Stimulated activated CD8-positive, alpha-beta memory T cell treated with anti-CD3 and anti-CD28 coated beads, Interleukin-4, amount 100 ng/mL, for 24 hours (primary cell): ENCODE measurements at places on chromosomes 1 and 21.

GRCh38 chr21:41656946-41657525 is 109.8 kb downstream of the RIPK4 start:
- no peak for DNase-seq

- no peak for DNase-seq
These were observed 51.1 kb downstream of the CD247 start for GRCh38 chr1:167467126-167467710.

DNA sequence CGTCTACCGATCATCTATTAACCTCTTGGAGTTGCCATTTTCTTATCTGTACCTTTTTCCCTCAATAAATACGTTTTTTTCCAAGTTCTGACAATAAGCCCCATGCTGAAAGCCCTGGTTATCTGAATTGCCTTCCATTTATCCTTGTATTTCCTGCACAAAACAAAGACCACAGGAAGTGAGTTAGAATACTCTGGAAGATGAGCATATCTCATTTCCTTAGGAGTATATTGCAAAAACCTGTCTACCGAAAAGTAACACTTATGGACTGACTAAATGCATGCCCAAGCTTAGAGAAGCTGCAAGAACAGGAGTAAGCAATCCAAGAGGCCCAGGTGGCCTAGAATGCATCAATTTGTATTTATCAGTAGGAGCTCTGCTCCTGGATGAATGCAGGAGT is 39.9 kb downstream of the DIRAS3 start:
- no peak for DNase-seq

GRCh38 chr1:173062150-173062938 is 11.6 kb upstream of the TNFSF18 start:
- DNase-seq, result no peak

- DNase-seq, result no peak
These were observed 167.7 kb upstream of the TNR start for GRCh38 chr1:175911138-175911537.

- DNase-seq, result no peak
These were observed 743.1 kb upstream of the B3GALT2 start for GRCh38 chr1:193929374-193930033.

DNA sequence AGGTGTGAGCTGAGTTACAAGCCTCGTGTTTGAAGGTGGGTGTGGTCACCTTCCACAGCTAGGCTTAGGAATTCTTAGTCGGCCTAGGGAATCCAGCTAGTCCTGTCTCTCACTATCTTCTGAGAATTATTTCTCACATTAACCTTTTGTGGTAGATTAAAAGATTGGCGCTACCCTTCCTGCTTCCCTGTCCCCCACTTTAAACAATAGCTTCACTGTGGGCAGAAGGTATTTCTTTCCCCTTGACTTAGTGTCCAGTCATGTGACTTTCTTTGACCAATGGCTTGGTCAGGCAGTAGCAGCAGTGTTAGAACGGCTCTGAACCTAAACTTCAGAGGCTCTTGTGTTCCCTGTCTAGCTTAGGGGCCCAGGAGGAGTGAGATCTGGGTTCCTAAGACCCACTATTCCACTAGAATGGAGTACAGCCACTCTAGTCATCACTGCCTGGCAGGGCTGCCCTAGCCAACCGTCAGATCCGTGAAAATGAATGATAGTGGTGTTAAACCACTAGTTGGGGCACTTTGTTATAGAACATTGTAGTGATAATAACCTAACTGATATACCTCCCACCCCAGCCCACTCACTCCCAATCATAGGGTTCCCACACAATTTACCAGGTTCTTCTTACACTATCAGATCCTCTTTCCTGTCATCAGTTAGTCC is 13.9 kb upstream of the C1orf141 start:
- DNase-seq, result no peak

DNA sequence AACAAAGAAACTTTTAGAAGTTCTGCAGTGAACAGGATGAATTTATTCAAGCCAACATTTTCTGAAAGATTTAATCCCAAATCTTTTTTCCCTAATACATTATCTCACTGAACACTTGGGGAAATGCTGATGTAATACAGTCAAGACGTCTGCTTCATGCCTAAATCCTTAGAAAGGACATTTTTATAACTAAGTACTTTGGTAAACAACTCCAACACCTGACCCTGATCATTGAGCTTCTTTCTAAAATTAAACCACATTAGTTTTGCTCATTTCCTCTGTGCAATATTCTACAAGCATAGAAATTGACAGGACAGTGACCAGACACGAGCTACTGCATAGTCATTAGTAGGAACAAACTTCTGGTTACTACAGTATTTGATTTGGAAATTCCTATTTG is 183.5 kb downstream of the TPR start:
- DNase-seq, result no peak

DNA sequence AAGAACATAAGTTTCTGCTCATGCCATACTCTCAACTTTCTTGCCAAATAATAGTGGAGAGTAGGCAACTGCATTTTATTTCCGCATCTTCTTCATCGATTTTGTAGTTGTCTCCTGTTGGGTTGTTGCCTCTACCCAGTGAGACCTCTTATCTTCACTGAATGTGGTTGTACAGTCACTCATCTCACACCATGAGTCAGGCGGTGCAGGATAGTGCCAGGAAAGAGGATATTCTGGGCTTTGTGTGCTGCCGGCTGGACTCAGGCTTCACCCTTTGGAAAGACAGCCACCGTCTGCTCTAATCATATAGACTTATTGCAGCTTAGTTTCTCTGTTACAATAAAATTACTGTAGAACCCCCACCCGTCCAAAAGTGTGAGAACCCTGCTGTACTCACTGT is 154.3 kb upstream of the USP24 start:
- no peak for DNase-seq

GRCh38 chr1:223815865-223816264 is 29.9 kb downstream of the TP53BP2 start:
- DNase-seq, result no peak

DNA sequence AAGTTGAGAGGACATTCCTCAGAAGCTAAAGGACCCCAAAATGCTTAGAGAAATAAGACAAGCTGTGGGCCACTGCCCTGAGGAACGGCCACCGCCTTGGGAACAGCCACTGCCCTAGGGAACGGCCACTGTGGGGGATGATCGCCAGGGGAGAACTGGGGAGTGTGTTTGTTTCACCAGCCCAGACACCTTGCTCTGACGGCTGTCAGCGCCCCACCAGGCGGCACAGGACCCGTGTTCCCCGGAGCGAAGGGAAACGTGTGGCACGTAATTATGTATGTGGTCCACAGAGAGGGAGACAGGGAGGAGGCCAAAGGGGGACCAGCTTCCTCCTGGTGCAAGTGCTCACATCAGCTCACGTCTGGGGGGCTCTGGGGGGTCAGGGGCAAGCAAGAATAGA is 45.8 kb upstream of the RIPK4 start:
- DNase-seq, result no peak

DNA sequence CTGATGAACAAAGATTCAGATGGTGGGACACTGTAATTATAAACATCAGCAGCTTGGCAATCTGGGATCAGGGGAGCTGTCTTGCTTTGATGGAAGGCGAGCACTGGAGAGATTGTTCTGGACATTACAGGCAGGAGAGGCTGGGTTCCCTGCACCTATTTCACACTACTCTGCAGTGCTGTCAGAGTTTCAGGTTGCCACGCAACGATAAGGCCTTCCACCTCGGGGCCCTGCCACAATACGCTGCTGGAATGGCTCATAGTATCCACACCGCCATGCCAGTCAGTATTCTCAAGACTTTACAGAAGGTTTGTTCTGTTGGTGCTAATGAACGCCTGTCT is 96.8 kb downstream of the GLIS1 start:
- no peak for DNase-seq

DNA sequence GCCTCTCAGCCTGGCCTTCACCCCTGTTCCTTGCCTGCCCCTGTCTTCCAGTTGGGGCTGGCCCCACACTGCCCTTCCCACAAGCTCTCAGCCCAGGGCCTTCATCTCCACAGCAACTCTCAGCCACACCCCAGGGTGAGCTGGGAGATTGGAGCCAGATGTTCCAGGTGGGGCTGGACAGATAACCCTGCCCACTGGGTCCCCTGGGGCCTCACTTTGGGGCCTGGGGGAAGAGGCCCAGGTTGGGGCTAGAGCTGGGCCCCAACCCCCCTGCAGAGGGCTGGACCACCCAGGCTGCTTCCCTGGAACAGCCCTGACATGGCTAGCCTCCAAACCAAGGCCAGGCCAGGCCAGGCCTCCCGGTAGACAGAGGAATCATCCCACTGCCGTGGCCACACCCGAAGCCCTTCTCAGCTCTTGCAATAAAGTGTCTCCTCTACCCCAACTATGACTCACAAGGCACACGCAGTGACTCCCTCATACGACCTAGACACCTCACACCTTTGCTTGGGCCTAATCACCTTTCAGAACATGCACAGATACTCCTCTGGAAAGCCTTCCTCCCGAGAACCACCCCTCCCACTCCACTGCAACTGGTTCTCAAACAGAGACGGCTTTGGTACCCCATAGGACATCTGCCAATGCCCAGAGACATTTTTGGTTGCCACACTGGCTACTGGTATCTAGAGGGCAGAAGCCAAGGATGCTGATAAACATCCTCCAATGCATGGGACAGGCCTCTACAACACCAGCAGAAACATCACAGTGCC is 22.2 kb downstream of the SLC2A1 start:
- no peak for DNase-seq

- no peak for DNase-seq
These were observed 17.6 kb upstream of the PARP1 start for GRCh38 chr1:226425431-226426031.

- DNase-seq, result peak; percentile 44
These were observed 19.7 kb downstream of the RCC2 start for GRCh38 chr1:17419626-17420328.

DNA sequence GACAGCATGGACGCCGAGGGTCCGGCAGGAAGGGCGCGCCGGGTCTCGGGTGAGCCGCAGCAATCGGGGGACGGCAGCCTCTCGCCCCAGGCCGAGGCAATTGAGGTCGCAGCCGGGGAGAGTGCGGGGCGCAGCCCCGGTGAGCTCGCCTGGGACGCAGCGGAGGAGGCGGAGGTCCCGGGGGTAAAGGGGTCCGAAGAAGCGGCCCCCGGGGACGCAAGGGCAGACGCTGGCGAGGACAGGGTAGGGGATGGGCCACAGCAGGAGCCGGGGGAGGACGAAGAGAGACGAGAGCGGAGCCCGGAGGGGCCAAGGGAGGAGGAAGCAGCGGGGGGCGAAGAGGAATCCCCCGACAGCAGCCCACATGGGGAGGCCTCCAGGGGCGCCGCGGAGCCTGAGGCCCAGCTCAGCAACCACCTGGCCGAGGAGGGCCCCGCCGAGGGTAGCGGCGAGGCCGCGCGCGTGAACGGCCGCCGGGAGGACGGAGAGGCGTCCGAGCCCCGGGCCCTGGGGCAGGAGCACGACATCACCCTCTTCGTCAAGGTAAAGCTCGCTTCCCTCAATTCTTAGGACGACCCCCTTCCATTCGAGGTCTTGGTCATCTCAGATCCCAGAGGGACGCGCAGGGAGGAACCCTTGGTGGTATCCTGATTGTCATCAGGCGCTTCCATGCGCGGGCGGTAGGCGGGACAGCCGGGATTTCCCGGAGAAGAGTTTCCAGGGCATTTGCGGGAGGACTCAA is 1.6 kb downstream of the CLIC6 start:
- DNase-seq, result no peak

GRCh38 chr1:156838972-156839371 is 19.9 kb downstream of the INSRR start:
- DNase-seq, result no peak

- no peak for DNase-seq
These were observed 128.2 kb downstream of the ATG4C start for GRCh38 chr1:62912028-62912638.

GRCh38 chr21:42411197-42411869 is 7.6 kb downstream of the UBASH3A start:
- DNase-seq, result no peak

- no peak for DNase-seq
These were observed 62.0 kb downstream of the NVL start for GRCh38 chr1:224267925-224268324.

- no peak for DNase-seq
These were observed 6.9 kb upstream of the PTGFR start for GRCh38 chr1:78483903-78484302.

GRCh38 chr1:174791863-174792262 is 207.9 kb upstream of the CACYBP start:
- no peak for DNase-seq

GRCh38 chr1:81186261-81186660 is 614.5 kb upstream of the ADGRL2 start:
- no peak for DNase-seq

DNA sequence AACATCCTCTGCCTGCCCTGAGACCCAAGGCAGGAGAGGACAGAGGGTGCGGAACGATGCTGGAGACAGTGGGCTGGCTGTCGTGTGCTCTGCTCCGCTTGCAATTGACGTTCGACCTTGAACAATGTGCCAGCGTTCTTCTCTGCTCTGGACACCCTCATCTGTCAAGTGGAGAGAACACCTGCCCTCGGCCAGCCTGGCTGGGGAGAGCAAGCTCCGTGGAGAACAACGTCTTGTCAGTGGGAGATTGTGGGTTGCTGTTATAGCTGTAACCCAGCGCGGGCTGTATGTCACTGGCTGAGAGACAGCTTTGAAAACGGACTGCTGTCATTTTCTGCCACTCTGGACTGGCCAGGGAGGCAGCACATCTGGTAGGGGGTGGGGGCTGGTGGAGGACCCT is 14.7 kb downstream of the KIAA1614 start:
- DNase-seq, result no peak

GRCh38 chr1:19423130-19423529 is 62.2 kb downstream of the CAPZB start:
- no peak for DNase-seq

GRCh38 chr1:44543786-44544185 is 130.5 kb downstream of the TMEM53 start:
- no peak for DNase-seq
